ENCODE measurements at places on chromosomes 6 and 20.
A peak's percentile ranks its signal among the peaks of the same experiment; 100 is the strongest.

DNA sequence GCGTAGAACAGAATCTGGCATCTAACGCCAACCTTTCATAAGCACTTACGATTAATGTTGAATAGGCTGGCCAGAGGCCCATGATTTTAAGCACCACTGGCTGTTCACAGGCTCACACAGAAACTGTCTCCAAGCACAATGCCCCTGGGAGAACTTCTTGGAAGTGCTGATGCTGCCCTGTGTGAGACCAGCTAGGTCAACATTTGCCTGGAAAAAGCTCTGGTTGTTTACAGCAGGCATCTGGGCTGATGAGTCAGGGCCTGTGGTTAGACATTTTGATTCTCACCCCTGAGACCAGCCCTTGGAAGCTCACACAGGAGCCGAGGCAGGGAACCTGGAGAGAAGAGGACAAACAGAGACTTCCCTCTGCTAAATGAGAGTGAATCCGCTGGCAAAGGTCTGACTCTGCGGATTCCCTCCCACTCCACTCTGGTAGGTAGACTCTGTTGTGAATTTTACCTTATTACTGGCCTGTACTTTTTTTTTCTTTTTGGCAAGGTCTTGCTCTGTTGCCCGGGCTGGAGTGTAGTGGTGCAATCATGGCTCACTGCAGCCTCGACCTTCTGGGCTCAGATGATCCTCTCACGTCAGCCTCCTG lies 6.8 kb upstream of the SULF2 start:
- DNase-seq = no peak

- DNase-seq = no peak
These were observed 145.1 kb upstream of the PRDM1 start for GRCh38 chr6:105940990-105941389.

DNA sequence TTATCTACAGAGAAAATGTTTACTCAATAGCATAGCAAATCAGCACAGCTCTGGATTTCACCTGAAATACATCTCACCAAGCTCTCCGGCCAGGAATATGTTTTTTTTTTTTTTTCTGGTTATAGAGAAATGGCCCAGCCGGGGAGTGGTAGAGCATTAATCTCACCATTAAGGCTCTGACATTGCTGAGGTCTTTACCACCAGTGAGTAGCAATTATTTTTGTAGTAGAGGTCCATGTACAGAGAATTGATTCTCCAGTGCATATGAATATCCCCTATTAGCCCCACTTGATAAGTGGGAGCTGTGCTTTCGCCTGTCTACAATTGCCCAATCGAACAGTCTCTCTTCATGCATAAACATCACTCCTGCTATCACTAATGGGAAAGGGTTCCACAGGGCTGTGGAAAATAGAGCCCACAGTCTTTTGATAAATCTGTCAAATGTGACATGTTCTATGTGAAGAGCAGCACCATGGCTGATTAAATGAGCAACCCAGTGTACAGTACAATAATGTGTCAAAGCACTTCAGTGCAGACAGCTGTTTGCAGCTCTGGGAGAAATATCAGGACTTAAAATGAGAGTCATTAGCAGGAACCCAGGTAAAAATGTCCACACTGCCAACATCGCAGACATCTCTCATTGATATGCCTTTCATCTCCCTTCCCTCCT lies 227.1 kb upstream of the ID4 start:
- DNase-seq = no peak

GRCh38 chr6:36962874-36963273 lies 8.3 kb downstream of the PI16 start:
- DNase-seq = peak; percentile 93

DNA sequence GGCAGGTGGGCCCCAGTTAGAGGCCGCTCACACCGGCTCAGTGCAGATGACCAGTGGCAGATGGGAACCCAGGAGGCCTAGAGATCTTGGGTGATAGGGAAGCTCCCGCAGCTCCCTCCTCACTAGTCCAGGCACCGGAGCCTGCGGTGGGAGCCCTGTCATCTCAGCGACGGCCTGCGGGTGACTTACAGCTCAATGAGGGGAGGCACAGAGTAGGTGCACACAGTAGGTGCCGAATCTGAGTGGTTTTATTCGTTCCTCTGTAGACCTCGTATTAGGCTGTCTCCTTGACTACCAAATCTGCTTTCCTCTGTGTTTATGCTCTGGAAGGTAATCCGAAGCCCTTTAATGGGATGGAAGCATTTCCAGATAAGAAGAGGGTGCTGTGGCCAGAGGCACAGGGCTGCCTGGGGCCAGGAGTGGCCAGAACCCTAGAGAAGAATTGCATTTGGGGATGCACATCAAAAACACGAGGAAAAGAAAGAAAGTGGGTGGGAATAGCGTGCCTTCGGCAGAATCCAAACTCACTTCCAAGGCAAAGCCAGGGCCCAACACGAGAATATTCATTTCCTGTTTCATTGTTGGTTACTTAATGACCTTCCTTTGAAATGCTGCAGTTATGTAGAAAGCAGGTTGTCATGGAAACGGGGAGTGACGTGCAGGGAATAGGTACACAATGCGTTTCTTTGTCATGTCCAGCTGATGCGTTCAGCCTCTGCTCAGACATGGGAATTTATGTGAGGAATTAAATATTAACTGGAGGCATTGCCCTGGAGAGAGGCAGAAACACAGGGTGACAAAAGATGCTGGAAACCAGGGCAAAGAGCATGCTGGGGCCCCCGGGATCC lies 24.7 kb downstream of the MYT1 start:
- DNase-seq = peak; percentile 76

GRCh38 chr20:62376112-62377063 lies 9.3 kb upstream of the LAMA5 start:
- peak; percentile 94 for DNase-seq

GRCh38 chr20:37366743-37367142 lies 20.8 kb downstream of the SRC start:
- no peak for DNase-seq

- no peak for DNase-seq
These were observed 82.1 kb downstream of the ADAT2 start for GRCh38 chr6:143368426-143368825.

GRCh38 chr6:11828262-11828870 lies 49.8 kb upstream of the ADTRP start:
- no peak for DNase-seq

- DNase-seq = no peak
These were observed 25.1 kb upstream of the ENPP1 start for GRCh38 chr6:131782764-131783163.

DNA sequence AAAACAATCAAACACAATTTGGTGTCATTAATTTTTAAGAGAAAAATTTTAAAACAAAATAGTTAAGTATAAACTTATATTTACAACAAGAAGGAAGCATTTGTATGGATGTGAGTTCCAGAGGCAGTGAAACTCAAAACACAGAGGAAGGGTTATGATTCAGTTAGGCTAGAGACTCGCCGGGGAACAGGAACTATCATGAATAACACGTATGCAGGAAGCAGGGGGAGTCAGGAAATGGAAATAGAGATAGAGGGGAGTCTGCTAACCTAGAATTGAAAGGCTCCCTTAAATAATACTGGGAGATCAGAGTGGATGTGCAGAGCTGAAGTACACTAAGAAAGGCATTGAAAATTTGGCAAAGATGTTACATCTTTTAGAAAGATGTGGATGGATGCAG lies 14.2 kb upstream of the HLA-DRB1 start:
- no peak for DNase-seq

- DNase-seq = no peak
These were observed 57.1 kb downstream of the OGFRL1 start for GRCh38 chr6:71345476-71346333.

DNA sequence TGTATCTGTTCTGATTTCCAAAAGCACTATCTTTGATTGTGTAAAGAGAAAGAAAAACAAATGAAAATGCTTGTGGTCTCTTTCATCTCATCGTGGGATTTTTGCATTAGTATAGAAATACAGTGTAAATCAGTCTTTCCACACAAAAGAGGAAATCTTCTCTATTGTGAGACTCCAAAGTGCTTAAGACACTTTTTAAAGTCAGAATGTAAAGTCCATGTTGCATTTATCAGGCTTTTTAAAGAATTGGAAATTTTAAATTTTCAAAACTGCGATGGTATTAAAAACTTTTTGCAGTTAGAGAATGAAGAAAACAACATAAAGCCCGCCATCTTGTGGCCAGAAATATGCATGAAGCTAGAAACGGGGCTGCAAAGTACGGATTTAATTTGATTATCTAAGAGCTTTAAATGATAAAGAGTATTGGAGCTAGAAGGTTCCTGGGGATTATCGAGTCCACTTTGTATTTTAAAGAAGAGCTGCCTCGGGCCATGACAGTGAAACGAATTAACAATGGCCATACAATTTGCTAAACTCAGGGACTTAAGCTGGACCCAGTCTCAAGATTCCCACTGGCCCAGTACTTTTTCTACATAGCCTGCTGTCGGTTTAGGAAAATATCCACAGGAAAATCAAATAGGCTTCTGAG lies 339.6 kb downstream of the ARHGAP18 start:
- peak; percentile 30 for DNase-seq

- DNase-seq = no peak
These were observed 14.6 kb downstream of the MYBL2 start for GRCh38 chr20:43681468-43681942.

Data from H9 (cell line).